PC-9 (cell line): ENCODE measurements at places on chromosomes 5 and 9. TPM values are rescaled to one million over a fixed set of nuclear protein-coding genes. Genes with fewer than 3 reads are reported as not detected.

DNA sequence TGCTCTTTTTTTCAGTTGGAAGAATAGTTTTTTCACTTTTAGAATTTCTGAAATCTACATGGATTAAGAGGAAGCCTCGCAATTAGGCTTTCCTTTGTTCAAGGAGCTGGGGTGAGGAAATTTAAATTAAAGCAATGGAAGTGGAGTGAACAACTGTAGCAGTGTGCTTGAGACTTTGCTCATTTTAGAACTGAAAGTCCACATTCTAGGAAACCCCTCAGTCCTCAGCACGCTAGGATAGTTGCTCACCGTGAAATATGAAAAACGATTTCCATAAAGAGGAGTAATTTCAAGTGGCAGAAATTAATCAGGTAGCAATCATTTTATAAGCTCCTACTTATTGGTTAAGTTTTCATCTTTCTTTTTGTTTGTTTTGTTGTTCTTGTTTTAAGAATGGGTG lies 243.0 kb upstream of the ITGA1 start:
- no peak for DNase-seq

GRCh38 chr5:80860924-80861613 lies 99.1 kb upstream of the RASGRF2 start:
- no peak for DNase-seq

GRCh38 chr9:16551692-16552091 lies 318.8 kb downstream of the BNC2 start:
- peak; percentile 34 for DNase-seq

GRCh38 chr9:11432361-11432760 lies 819.6 kb upstream of the PTPRD start:
- DNase-seq, result no peak

DNA sequence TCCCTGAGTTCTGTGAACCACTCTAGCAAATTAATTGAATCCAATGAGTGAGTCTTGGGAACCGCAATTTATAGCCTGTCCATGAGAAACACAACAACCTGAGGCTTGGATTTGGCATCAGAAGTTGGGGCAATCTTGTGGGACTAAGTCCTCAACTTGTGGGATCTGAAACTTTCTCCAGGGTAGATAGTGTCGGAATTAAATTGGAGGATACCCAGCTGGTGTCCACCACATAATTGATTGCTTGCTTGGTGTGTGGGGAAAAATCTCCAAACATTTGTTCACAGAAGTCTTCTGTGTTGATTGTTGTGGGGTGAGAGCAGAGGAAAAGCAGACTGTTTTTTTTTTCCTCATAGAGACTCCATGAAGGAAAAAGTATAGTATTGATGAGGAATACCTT lies 320.6 kb upstream of the MEF2C start:
- no peak for DNase-seq

- no peak for DNase-seq
Measured at GRCh38 chr5:134656690-134657089, 8.1 kb downstream of the SEC24A start.

DNA sequence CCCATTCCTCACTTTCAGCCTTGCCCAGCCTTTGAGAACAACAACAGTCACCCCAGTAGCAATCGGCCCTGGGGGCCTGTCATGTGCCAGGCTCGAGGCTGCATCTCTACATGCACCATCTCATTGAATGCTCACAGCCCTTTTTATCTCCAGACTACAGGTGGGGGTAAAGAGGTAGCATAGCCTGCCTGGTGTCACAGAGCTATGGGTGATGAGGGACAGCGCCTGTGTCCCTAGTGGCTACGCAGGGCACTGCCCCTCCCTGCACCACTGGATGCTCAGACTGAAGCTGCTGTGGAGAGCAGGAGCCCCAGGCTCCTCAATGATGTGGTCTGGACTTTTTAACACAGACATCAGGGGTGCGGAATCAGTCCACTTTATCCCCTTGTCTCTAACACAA lies 2.8 kb downstream of the CAMK2A start:
- peak; percentile 65 for DNase-seq

DNA sequence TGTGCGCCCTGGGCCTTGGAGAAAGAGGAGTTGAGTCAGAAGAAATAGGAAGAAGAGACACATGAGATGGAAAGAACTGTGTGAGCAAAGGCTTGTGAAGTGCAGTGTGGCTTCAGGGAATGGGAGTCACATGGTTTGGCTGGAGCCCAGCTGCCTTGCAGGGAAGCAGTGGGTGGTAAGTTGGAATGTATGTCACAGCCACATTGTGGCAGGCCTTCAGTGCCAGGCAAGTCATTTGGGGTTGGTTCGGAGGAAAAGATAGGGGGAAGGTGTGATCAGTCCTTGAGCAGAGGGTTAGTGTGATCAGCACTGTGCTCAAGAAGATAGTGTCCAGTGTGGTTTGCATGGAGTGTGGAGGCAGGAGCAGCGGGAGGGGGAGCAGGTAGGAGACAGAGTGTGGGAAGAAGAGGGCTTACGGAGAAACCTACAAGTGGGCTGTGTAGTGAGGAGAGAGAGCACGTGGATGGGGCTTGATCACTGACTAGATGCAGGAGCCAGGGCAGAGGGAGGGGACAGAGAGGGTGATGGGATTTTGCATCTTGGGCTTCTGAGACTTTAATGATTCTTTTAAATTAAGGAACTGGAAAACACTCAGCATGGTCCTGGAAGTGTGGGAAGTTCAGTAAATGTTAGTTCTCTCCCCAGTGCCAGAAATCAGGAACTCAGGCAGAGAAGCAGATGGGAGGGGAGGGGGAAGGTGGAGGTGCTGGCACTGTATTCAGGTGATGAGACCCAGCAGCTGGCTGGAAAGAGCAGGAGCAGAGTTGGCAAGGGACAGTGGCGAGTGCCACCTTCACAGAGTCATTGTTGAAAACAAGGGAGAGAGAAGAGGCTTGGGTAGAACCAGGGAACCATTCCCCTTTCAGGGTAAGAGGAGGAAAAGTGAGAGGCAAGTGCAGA lies 46.6 kb downstream of the ARHGAP26 start:
- peak; percentile 51 for DNase-seq

DNA sequence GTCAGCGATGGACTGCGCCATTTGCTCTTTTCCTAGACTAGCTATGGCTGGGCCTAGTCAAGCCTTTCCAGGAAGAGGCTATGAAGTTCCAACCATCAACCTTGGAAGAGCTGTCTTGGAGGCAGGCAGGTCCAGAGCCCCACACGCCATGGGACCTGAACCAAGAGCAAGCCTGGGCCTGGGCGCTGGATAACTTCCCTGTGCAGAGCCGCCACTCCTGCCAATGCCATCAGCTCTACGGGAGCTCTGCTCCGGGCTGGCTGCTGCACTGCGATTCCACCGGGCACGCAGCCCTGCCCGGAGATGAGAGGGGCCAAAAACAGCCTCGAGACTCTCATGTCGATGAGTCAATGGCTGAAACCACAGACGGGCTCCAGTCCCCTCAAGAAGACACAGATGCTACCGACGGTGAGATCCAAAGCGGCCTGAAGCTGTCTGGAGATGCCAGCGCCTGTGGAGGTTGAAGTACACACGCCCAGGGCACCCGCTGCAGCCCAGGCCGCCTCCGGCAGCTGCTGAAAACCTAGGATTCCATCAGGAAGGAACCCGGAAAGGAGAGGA lies 103.7 kb upstream of the SELENOP start:
- DNase-seq, result no peak

- peak; percentile 78 for DNase-seq
Measured at GRCh38 chr9:129258124-129258822, 80.2 kb upstream of the IER5L start.

DNA sequence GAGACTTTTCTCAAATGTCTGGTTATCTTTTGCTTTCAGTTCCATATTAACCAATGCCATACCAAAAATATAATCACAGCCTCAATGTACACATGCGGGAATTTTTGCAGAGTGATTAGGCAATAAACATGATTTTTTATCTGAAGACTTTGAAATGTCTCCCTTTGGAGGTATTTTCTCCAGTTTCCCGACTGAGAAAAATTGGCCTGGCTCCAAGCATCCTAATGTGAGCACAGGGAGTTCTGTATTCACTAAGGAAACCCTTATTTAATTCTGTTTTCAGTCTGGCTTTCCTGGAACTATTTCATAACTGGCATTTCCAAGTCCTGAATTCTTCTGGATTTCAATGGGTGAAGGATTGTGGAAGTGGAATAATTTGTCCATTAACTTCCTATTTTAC lies 8.5 kb downstream of the HCN1 start:
- DNase-seq, result no peak

DNA sequence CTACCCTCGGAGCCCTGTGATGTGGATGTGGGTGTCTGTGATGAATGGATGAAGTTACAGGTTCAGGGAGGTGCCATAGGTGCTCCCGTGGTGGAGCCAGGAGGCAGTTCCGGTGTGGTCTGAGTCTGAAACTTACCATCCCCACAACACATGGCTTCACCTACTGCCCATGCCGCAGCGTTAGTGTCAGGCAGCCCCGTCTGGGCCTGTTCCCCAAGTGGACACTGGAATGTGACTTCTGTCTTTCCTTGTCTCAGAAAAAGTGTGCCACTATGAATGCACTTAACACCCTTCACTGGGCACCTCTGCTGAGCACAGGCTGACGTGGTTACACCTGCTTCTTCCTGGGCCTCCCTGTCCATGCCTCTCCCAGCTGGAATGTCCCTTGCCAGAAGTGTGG lies 8.6 kb downstream of the ANKRD33B start:
- no peak for DNase-seq

DNA sequence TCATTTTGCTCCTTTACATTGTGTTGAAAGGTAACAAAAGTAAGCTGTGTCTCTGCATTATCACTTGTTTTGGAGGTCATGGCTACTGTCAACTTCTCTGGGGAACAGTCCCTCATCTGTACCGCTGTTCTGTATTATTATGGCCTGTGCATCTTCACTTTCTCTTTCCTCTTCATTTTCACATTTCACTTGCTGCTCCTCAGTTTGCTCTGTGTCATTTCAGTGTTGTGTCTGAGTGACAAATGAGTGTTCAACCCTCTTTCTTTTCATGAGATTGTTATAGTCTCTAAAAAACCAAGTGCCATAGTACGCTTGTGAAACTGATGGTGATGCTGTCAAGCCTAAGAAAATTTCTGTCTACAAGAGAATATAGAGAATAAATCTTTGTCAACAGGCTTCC lies 122.0 kb upstream of the FER start:
- DNase-seq, result no peak

DNA sequence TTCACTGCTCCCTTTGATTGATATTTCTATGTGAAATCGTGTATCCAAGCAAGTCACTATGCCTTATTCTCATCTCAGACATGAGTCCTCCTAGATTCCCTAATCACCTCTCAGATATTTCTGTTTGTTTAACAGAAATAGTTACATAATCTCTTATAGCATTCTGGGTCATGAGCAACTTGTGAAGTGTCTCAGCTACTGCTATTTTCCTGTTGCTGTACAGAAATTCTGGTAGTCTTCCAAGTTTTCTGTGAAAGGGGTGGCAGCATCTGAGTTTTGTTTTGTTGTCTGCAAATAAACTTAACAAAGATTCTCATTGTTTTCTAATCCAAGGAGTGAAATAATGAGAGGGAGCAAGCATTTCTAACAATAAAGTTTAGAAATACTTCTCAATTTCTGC lies 256.9 kb upstream of the ST8SIA4 start:
- no peak for DNase-seq

Gene PCDHGB4
- total RNA-seq, result not detected in 2 replicates

Gene DBH
- not detected in 2 replicates for total RNA-seq

Gene PCAT7
- 3.8 and 3.9 TPM in 2 replicates for total RNA-seq

Gene NIM1K
- total RNA-seq, result 0.26 and 0.45 TPM in 2 replicates

Gene KCNV2
- total RNA-seq, result not detected in 2 replicates

Gene SH2D3C
- 0.75 and 0.79 TPM in 2 replicates for total RNA-seq

Gene PCDHB11
- not detected in 2 replicates for total RNA-seq

Gene GABRB2
- total RNA-seq, result not detected in 2 replicates

Gene OGN
- not detected in 2 replicates for total RNA-seq

Gene GMCL2
- not detected in 2 replicates for total RNA-seq

Gene BARX1
- not detected in 2 replicates for total RNA-seq
